ENCODE measurements at places on chromosomes 5 and 9.

- DNase-seq, result peak; percentile 77
Measured at GRCh38 chr5:24539613-24540012, 105.2 kb downstream of the CDH10 start.

GRCh38 chr9:120612218-120612617, 32.3 kb upstream of the CDK5RAP2 start:
- no peak for DNase-seq

DNA sequence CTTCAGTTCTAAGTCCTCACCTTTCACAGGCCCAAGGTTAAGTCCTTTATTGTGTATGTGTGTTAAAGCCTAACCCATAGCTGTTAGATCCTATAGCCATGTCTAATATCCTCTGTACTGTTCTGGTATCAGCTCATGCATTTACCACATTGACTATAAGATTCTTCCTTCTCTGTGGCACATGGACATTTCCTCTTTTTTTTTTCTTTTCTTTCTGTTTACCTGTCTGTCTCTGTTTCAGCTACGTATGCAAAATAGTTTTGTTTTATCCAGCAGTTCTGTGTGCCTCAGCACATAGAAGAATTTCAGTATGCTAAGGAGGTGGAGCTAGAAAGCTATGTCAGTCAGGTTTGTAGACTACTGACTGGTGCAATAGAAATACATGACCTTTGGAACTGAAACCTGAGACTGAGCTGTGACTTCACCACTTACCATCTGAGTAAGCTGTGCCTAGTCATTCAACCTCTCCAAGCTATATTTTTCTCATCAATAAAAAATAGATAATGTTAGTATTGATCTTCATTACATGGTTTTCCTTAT, 155.6 kb upstream of the VLDLR start:
- no peak for DNase-seq

DNA sequence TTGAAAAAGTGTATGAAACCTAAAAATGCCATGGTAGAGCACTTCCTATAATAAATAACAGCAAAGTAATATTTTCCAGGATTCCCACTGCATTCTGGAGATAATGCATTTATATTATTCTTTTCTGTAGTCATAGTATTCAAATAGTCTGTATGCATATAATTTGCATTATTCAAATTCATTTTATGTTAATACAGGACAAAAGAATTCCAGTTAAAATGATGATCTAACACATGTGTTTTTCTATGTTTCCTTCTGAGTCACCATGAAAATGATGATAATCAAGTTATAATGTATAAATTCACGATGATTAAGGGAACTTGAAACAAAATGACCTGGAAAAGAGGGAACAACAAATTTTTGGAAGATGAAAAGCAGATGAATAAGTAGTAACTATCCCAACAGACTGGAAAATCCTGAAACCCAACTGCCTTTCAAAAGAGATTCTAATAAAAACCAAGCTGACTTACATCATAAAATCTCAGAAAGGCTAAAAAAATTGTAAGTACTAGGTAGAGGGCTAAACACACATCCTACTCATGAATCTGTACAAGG, 358.6 kb upstream of the PAPPA start:
- no peak for DNase-seq

GRCh38 chr9:75149841-75150241, 61.5 kb downstream of the OSTF1 start:
- peak; percentile 20 for DNase-seq

DNA sequence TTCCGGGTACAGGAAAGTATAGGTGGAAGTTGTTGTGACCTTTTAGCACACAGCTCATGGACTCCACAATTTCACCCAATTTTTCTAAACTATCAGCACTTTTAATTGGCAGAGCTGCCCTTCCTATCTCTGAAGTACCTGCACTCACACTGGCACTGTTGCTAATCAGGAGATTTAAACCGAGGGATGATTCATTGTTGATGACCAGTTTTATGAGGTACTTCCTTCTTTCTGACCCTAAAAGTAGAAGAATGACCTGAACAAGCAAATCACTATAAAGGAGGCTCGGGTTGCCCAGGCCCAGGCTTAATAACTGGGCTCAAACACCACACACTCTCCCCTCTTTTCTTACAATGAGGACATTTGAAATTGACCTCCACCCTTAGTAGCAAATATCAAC, 105.9 kb downstream of the KCNN2 start:
- DNase-seq, result no peak

DNA sequence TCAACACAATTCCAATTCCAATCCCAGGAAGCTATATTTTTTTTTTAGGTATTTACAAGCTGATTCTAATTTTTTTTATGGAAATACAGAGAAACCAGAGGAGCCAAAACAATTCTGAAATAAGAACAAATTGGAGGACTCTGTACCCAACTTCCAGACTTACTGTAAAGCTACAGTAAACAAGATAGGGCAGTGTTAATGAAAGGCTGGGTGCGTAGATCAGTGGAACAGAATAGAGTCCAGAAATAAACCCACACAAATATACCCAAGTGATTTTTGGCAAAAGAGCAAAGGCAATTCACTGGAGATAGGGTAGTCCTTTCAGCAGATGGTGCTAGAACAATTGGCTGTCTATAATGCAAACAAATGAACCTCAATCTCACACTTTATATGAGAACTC, 50.6 kb downstream of the WHRN start:
- no peak for DNase-seq

DNA sequence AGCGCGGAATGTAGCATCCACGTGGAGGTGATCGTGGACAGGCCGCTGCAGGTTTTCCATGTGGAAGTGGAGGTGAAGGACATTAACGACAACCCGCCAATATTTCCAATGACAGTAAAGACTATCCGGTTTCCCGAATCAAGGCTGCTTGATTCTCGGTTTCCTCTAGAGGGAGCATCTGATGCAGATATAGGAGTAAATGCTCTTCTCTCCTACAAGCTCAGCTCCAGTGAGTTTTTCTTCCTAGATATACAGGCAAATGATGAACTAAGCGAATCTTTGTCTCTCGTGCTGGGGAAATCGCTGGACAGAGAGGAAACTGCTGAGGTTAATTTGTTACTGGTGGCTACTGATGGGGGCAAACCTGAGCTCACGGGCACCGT, 598 bp downstream of the PCDHA2 start:
- DNase-seq, result no peak

GRCh38 chr5:143063175-143063970, 293.2 kb downstream of the ARHGAP26 start:
- no peak for DNase-seq

DNA sequence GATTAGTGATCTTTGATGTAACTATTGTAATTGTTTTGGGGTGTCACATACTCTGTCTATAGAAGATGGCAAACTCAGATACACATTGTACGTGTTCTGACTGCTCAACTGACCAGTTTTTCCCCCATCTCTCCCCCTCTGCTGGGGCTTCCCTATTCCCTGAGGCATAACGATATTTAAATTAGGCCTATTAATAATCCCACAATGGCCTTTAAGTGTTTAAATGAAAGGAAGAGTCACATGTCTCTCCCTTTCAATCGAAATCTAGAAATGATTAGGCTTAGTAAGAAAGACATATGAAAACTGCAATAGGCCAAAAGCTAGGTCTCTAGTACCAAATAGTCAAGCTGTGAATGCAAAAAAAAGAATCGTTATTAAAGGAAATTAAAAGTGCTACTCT, 265.6 kb downstream of the TMEM232 start:
- DNase-seq, result no peak

DNA sequence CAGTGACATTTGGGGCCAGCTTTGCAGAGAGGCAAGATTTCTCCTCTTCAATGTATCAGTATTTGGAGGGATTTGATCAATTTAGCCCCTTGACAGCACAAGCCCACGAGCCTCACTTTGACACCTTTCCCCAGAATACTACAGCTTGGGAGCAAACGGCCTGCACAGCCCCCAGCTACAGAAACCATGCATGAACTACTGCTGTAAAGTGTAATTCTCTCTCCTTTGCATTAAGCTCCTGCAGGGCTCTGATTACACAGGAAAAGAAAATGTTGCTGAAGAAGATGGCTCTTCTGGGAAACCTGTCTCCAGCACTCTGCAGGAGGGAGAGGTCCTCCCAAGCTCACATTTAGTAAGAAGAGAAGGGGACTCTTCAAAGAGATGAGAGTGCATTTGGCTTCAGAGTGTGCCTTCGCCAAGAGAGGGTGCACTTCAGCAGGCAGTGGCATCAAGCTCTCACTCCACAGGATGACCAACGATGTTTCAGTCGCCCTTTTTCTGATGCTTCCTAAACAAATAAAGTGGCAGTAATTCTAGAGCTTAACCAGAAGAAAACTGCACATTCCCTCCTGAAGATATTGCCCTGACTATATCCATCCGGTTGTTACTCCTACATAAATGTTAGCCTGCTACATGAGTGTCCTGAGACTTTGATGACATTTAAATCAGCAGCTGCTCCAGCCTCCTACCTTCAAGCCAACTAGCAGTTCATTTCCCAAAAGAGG, 272.2 kb downstream of the AUH start:
- DNase-seq, result no peak

DNA sequence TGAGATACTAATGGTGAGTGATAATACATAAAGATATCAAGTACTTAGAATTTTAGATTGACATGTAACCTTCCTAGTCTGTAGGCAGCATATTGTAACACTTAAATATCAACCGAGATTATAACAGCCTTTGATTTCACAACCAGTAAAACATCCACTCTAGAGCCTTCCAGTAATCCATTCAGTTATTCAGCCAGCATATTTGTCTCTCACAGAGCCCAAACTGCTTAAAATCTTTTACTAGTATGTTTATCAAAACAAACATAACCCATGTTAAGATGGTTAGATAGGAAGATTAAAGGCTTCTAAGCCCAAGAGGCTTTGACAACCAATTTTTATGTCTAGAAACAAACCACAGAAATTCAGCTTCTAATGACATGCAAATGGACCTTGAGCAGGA, 177.9 kb upstream of the FST start:
- DNase-seq, result no peak

DNA sequence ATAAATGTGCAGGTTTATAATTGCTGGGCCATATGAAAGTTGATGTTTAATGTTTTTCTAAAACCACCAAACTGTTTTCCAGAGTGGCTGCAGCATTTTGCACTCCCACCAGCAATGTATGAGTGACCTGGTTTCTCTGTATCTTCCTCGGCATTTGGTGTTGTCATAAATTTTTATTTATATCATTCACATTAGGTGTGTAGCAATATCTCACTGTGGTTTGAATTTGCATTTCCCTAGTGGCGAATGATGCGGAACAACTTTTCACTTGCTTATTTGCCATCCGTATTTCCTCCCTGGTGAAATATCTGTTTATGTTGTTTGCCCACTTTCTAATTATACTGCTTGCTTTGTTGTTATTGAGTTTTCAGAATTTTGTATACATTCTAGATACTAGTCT, 295.7 kb upstream of the TUT7 start:
- DNase-seq, result no peak

DNA sequence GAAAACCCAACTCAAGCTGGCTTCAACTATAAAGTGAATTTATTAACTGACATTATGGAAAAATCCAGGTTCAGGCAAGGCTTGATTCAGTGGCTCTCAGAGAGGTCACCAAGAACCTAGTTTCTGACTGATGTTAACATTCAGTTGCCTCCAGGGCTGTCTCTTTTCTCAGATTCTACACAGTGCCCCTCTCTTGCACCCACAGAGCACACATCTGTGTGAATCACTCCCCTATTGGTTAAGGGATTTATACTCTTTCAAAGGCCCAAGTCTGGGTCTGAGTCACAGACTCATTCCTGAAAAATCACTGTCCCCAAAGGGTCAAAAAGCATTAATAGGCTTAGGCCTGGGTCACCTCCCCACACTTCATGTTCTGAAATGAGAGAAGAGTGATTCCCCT, 6.2 kb upstream of the HAVCR2 start:
- DNase-seq, result peak; percentile 21

DNA sequence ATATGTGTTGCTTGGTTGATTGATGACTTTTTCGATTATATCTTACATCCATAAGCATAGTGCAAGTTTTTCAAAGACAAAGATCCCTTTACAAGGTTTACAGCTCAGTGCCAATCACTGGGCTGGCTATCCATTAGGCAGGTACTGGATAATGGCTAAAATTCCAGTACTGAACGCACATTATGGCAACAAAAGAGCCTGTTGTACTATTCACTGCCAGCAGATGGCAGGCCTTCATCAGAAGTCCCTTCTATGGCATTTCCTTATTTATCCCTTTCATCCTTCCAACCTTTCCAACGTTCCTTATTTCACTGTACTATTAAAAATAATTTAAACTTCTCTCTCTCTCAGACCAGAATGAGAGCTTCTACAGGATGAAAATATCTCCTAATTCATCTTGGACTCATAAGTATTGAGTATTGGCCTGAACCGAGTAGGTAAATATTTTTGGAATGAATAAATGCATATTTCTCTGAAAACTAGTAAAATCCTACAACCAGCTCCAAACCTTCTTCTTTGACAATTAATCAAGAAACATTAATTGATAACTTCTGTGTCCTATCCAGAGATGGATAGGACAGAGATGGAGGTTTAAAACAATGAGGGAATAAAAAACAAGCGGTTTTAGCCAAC, 6.7 kb upstream of the WNT8A start:
- DNase-seq, result peak; percentile 32

DNA sequence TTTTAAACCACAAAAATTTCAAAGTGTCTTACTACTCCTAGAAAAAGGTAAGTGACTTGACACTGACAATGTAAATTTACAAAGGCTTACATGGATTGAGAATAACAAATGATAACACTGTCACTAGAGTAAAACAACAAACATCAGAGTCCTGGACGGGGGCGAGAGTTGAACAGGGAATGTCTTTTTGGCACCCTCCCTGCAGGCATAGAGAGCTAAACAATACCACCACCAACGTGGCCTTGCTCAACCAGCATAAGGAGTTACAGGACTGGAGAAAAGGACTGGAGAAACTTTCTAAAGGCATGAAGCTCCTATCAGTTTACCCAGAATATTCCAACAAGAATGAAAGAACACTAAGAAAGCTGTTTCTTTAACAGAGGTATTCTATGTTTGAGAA, 55.3 kb downstream of the PTBP3 start:
- DNase-seq, result no peak

GRCh38 chr9:126979461-126979860, 64.9 kb downstream of the RALGPS1 start:
- DNase-seq, result no peak

DNA sequence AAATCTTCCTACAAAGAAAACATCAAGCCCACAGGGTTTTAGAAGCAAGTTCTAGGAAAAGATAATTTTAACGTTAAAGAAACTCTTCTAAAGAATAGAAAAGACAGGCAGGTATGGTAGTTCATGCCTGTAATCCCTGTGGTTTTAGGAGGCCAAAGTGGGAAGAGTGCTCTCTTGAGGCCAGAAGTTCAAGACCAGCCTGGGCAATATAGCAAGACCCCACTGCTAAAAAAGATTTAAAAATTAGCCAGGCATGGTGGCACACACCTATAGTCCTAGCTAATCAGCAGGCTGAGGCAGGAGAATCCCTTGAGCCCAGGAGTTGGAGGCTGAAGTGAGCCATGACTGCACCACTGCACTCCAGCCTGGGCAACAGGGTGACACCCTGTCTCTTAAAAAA, 193.3 kb downstream of the MLLT3 start:
- DNase-seq, result no peak

- DNase-seq, result no peak
Measured at GRCh38 chr5:143140492-143141203, 262.8 kb downstream of the NR3C1 start.
